ENCODE measurements at places on chromosomes 2 and 18.

GRCh38 chr18:54710074-54710899 lies 118.0 kb upstream of the RAB27B start:
- no peak for DNase-seq

GRCh38 chr2:100820523-100821254 lies 750 bp downstream of the NPAS2 start:
- DNase-seq: no peak

DNA sequence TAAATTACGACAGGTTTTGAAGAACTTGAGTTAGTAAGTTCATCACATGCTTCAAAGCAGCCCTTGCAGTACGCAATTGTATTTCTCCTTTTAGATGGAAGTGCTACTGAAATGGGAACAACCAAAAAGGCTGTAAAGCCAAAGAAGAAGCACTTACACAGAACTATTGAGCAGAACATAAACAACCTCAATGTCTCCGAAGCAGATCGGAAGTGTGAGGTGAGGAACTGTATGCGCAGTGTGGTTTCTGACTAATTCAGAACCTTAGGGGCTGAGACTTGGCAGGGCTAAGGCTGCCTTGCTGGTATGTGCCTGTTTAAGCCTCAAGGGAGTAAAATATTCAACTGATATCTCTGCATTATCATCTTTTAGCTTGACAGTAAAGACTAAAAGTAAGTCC lies 8.4 kb downstream of the NCAPH start:
- no peak for DNase-seq

DNA sequence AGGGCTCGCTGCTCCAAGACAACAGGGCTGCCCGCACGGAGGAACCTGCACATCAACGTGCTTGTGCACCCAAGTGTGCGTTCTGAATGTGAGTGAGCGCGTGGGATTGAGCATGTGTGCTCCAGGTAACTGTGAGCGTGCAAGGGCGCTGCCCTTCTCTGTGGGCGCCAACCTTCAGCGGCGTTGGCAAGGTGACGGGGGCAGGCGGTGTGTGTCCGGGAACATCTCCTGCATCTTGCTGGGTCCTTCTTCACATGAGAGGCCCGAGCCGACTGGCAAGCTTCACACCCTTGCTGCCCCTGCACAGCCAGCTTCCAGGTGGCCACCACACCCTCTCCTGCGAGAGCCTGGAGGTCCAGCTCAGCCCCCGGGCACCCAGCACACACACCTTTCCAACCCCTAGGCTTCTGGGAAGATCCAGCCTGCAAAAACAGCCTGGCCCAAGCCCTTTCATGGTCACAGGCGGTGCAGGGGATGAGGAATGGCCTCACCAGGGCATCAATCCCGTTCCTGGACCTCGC lies 220.9 kb downstream of the HDAC4 start:
- DNase-seq: no peak

GRCh38 chr18:61596296-61596695 lies 263.1 kb downstream of the CDH20 start:
- peak; percentile 60 for DNase-seq

- no peak for DNase-seq
Measured at GRCh38 chr2:1674276-1674675, 70.0 kb downstream of the PXDN start.

DNA sequence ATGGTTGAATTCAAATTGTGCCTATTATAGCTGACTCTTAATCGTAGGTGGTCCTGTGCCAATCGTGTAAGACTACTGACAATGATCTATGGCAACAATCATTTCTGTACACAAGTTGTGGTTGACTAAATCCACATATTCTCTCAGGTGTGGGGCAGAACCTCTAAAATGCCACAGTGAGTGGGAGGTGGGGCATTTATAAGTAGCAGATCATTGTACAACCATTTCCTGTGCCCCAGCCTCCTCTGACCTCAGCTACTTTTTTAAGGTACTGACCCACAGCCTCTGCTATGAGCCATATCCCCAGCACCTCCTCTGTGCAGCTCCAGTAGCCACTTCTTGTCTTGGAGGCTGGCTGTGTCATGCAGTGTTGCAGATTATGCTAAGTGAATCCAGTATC lies 48.6 kb upstream of the RAPH1 start:
- DNase-seq: peak; percentile 54

DNA sequence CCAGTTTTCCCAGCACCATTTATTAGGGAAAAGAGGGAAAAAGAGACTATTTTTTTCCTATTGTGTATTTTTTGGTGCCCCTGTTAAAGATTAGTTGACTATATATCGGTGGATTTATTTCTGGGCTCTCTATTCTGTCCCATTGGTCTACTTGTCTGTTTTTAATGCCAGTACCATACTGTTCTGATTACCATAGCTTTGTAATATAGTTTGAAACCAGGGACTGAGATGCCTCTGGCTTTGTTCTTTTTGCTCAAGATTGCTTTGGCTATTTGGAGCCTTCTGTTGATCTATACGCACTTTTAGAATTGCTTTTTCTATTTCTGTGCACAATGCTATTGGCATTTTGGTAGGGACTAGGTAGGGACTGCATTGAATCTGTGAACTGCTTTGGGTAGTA lies 151.7 kb downstream of the ADCYAP1 start:
- no peak for DNase-seq

- DNase-seq: no peak
Measured at GRCh38 chr2:113221846-113222245, 48.1 kb downstream of the PSD4 start.

DNA sequence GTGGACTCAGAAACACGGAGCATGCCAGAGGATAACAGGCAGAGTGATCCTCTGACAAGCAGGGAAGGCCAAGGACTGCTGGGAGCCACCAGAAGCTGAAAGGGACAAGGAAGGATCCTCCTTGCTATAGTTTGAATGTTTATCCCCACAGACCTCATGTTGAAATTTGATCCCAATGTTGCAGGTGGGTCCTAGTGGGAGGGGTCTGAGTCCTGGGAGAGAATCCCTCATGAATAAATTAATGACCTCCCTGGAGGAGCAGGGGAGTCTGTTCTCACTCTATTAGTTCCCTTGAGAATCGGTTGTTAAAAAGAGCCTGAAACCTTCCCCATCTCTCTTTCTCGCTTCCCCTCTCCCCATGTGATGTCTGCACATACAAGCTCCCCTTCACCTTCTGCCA lies 124.4 kb downstream of the FBXO15 start:
- DNase-seq: no peak

- peak; percentile 60 for DNase-seq
Measured at GRCh38 chr2:187377340-187377739, 70.7 kb downstream of the CALCRL start.

- peak; percentile 12 for DNase-seq
Measured at GRCh38 chr2:48048476-48049171, 142.3 kb upstream of the FBXO11 start.

GRCh38 chr2:156800781-156801361 lies 364.7 kb downstream of the GPD2 start:
- no peak for DNase-seq

DNA sequence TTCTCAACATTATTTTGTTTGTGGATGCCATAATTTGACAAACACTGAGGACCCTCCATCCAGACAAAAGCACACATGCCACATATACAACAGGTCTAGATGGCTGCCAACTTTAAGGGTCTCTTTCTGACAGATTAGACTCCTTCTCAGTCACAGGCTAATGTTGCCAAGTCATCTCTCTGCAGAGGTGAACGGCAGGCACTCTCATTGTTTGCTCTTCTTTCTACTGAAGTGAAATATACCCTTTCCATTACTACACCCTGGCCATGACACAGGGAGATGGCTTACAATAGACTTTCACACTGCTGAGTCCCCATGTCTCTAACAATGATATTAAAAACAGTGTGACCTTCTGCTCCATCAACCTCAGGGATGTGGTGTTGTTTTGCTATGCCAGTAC lies 47.5 kb upstream of the ZNF397 start:
- DNase-seq: no peak

GRCh38 chr2:215435870-215436704 lies at the start of gene FN1:
TSS of gene FN1 (minus strand) at chr2:215436068. CDS start at chr2:215435802, 266 bp downstream.
- peak; percentile 100 for DNase-seq

DNA sequence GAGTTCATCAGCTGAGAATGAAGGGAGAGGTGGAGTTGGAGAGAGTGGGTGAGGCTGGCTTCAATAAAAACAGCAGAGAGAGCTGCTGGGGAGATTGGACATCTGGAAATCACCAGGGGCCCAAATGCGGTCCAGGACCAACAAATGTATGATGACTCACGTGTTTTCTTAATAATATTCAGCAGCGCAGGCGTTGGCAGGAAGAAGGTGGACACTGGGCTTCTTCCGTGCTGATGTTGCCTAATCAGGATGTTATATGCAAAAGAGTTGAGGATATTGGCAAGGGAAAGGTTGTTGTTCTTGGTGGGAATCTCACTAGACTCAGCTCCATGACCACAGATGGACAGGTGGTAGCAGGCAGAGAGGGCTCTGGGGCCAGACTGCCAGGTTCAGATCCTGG lies 12.8 kb upstream of the PLA2R1 start:
- peak; percentile 91 for DNase-seq

GRCh38 chr2:174180726-174181236 lies 67.6 kb downstream of the OLA1 start:
- DNase-seq: no peak

DNA sequence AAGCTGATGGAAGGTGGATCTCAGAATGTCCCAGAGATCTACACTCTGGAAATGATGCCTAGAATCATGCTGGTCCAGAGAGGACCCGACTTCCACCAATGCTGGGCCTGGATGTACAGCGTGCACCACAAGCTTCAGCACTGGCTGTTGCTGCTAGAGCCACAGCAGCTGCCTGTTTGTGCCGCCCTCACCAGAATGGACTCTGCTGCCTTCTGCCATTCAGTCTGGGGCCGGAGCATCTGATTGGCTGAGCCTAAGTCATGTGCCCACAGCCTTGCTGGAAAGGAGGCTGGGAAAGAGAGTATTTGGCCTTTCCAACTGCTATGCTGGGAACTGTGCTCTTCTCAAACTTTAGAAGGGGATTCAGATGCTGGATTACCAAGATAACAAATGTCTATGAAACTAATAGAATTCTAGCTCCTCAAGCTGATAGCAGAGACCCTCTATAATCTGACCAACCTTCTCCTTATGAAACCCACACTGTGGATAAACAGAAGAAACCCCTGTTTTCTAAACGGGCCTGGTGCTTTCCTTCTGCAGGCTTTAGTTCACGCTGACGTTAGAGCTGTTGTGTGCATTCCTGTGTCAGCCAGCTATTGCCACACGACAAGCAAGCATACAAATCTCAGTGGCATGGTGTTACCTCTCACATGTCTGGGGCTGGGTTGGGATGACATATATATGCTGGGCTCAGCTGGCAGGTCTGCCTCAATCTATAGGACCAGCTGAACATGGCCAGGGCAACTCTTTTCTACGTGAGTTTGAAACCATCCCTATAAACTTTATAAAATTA lies 4.1 kb upstream of the LOXHD1 start:
- peak; percentile 31 for DNase-seq

DNA sequence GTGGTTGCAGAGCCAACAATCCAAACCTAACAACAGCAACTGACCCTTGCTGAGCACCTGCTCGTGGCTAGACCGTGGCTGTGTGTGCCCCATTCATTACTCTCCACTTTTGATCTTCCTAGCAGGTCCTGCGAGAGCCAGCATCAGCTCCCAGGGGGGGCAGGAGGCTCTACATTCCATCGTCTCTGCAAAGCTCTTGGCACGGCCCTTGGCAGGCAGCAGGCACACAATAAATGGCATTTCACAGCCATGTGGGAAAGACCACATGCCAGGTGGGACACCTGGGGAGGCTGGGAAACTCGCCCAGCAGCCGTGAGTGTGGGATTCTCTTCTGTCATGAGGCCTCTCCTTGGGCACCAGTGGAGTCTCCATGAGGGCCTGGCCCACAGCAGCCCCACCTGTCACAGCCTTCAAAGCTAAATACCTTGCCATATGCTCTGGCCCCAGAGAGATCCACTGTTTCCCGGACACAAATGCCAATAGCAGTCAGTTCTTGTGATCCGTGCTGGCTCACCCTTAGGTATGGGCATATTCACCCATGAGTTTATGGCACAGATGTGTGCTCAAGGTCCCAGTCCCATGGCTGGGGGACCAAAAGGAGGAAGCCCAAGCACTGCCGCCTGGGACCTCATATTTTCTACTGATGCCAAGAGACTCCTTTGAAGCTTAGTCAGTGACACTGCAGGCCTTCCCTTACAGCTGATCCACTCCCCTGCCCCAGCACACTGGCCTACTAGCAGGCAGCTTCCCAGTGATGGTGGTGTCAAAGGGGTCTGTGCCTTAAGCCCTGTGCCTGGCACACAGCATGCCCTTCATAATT lies 6.8 kb upstream of the TEX51 start:
- no peak for DNase-seq

DNA sequence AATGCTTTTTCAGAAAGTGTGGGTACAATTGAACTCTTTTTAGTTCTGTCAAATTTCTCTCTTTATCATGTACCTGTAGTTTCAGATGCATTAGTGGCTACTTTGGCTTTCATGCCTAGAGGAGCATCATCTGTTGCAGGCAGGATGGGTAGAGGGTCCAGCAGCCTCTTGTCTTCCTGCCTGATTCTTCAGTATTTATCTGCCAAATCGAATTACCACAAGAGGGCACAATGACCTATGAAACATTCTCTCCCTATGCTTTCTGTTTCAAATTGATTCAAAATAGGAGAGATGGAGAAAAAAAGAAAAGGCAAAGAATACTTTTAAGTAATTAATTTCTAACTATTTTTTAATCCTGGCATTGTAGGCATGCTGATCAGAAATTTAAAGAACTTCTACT lies 477.2 kb downstream of the TRIB2 start:
- peak; percentile 29 for DNase-seq

DNA sequence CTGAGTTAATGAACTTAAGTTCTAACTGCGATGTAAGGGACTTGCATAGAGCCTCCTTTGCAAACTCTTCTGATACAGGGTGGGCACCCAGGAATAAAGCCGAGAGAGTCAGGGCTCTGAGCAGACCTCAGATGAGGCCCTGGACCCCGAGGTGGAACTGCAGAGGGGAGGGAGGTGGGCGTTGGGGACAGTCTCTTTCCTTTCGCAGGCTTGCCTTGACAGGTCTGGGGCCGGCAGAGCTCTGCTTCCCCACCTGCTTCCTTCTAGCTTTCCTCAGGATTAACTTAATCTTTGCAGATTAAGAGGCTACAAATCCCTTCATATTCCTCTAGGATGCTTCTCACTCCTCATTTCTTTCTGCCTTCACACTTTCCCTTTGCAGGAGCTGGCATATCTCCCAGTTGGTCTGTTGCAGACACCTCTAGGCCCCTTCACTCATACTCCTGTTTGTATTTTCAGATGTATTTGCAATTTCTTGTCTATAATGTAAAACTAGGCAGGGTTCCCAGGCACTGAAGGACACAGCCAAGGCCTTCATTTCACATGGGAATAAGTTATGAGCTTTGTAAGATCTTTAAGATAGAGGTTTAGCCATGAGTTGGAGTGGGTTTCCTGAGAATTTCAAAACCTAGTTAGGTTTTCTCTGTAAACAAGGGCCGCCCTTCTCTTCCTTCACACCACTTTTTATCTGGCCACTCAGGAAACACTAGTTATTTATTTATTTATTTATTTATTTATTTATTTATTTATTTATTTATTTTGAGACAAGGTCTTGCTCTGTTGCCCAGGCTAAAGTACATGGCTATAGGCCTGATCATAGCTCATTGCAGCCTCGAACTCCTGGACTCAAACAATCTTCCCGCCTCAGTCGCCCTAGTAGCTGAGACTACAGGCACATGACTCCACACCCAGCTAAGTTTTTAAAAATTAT lies 70.9 kb downstream of the MTCL1 start:
- DNase-seq: no peak

GRCh38 chr18:10590412-10590811 lies 64.6 kb downstream of the NAPG start:
- DNase-seq: no peak
